ENCODE measurements at places on chromosomes 1 and 21. TPM values are rescaled to one million over a fixed set of nuclear protein-coding genes. Genes with fewer than 3 reads are reported as not detected.

GRCh38 chr1:199273837-199274379 is 635.1 kb downstream of the PTPRC start:
- peak; percentile 84 for DNase-seq

Gene CNKSR1
- 4.1 TPM for total RNA-seq

DNA sequence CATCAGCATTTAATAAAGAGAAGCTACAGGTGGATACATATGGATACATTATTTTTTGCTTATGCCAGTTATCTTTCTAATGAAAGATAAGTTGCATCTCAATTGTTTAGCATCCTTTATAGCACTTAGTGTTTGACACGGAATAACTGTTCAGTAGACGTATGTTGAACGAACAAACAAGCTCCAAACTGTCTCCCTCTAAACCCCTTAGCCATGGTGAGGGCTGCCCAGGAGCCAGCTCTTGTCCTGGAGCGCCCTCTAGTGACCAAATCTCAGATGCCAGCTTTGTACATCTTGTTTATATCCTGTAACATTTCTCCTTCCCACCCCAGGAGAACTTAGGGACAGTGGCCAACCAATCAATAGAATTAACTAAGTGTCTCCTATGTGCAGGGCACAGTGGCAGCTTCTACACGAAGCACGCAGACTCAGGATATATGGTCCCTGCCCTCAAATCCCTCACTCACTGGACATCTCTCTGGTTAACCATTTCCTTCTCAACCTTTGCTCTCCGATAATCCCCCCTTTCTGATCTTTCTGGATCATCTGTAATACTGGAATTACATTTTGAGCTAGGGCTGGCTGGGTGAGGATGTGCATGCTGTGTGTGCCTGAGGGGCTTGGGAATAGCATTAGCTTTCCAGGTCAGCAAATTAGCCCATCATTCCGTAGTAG is 22.9 kb downstream of the KCNA10 start:
- DNase-seq = peak; percentile 89

Gene SEMA4A
- 12.3 TPM for total RNA-seq

DNA sequence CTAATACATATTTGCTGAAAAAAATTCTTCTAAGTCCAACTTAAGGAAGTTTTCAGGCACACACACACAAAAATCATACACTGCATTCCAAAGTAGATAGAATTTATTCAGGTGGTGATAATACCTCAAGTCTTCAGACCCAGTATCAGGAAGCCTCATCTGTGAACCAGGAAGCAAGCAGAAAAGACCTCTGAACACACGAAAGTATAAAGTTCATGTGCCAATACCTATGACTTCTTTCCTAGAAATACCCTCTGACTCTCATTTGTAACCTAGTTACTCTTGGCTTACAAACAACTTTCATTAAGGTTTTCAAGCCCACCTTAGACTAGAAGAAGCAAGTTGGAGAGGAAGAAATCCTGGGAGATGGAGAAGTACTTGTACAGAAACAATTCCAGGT is 35.7 kb upstream of the IFNLR1 start:
- DNase-seq = no peak

- DNase-seq = no peak
Measured at GRCh38 chr1:151997284-151997570, 3.6 kb upstream of the S100A10 start.

Gene TNFRSF4
- not detected for total RNA-seq

- no peak for DNase-seq
Measured at GRCh38 chr1:247210062-247210375, 38.2 kb upstream of the ZNF124 start.

GRCh38 chr21:36145259-36145658 is 10.4 kb downstream of the CBR3 start:
- no peak for DNase-seq

DNA sequence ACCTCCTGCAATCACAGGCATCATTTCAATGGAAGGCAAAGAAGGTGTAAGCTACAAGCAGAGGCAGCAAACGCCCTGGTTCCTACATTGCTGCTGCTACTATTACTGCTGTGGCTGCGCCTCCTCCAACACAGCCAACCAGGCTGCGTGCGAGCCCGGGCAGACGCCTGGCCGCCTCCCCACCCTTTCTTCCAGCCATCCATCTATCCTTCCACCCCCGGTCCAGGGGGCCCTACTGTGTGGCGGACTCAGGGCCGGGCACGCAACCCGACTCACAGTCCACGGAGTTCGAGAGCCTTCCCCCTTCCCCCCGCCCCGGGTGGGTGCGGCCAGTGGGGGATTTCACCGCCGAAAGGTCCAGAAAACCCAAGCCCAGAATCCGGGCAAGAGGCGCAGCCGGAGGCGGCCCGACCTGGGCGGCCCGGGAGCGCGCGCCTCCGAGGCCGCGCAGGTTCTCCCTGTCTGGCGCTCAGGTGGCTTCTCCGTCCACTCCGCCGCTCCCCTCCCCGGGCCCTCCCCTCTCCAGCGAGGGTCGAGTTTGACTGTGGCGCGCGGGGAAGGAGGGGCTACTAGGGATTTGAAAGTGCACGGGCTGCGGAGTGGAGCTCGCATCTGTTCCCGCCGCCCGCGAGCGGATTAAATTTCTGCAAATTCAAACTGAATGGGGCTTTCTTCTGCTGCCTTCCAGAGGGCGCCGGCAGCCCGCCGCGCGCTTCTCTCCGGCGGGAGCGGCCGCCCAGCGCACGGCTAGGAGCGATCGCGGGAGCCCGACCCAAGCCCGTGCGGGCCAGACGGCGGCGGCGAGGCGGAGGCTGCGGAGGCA is at the start of gene HUNK:
TSS of gene HUNK (plus strand) at position 569 of the 823 bp plus-strand sequence. CDS start 655 bp downstream, outside the sequence.
- DNase-seq = peak; percentile 19

DNA sequence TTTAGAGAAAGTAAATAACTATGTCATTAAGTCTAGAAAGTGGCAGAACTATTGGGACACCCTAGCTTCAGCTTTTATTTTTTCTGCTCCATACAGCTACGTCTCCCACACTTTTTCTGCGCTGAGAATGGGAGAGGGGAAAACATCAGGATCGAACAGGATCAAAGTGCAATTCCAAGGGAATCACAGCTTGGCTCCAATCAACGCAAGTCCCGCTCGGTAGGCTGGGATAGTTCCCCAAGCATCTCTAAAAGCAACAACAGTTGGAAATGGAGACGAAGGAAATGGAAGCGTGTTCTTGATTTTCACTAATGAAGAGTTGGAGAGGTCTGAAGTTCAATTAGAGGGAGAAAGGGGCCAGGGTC is 536 bp downstream of the HMGCL start:
- DNase-seq = no peak

- DNase-seq = no peak
Measured at GRCh38 chr1:187837787-187838186, 1009.0 kb downstream of the PLA2G4A start.

DNA sequence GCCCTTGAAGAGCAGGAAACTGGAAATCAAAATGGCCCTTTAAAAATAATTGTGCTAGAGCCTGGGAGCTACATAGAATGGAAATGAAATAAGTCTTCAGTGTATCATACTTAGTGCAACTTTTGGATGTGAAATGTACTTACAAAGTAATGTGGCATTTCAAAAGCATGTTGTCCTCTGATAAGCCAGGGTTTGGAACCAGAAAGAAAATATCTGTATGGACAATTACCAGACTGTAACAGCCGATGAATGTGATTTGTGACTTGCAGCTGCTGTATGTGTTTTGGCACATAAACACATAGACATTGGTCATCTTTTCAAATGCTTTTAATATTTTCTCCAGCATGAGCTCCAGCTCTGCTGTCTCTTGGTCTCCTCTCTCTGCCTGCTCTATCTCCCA is 546.4 kb downstream of the OMA1 start:
- no peak for DNase-seq

Gene ZNF683
- total RNA-seq = not detected

Gene ACTN2
- total RNA-seq = 4.0 TPM

All from cerebellum (tissue), 4 donors.